ENCODE measurements at places on chromosomes 2 and 18. TPM values are rescaled to one million over a fixed set of nuclear protein-coding genes. Genes with fewer than 3 reads are reported as not detected.

ONECUT2 gene
- polyA plus RNA-seq = not detected

FABP1 gene
- polyA plus RNA-seq = not detected

SPDYA gene
- polyA plus RNA-seq = 0.30 TPM

MBD2 gene
- 12.3 TPM for polyA plus RNA-seq

MAPRE3 gene
- 2.4 TPM for polyA plus RNA-seq

TP53I3 gene
- polyA plus RNA-seq = 4.1 TPM

FKBP7 gene
- 4.5 TPM for polyA plus RNA-seq

MSTN gene
- not detected for polyA plus RNA-seq

Measured in IgD-negative memory B cell (primary cell).